Mesenchymal stem cell (in vitro differentiated cells and primary cell): ENCODE measurements at places on chromosomes 4 and X.
A peak's percentile ranks its signal among the peaks of the same experiment; 100 is the strongest.

- peak; percentile 16 for DNase-seq
Observed at GRCh38 chrX:109635146-109635545, 10.2 kb upstream of the KCNE5 start.

DNA sequence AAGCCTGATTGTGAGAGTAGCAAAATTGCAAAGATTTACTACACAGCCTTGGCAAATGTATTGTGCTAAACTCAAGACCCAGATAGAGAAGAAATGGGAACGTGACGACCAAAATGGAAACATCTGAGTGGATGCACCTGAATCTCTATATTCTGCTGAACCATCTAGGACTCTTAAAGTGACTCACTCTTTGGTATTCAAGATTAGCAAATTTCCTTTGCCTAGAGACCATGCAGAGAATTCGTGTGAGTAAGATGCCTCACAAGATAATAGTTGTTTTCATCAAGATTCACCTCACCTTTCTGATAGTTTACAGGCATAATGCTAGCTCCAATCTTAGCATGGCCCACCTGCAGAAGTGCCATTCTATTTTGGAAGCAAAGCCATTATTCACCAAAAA is 14.4 kb upstream of the ATOH1 start:
- no peak for DNase-seq

- DNase-seq, result peak; percentile 49
Observed at GRCh38 chr4:155795991-155796390, 37.2 kb downstream of the GUCY1B1 start.

- peak; percentile 3 for DNase-seq
Observed at GRCh38 chr4:27088491-27088890, 227.8 kb downstream of the STIM2 start.

GRCh38 chr4:15153662-15154061 is 151.4 kb downstream of the CPEB2 start:
- no peak for DNase-seq

- no peak for DNase-seq
Observed at GRCh38 chrX:118114971-118115370, 1.6 kb downstream of the KLHL13 start.

- DNase-seq, result no peak
Observed at GRCh38 chr4:143403553-143403820, 66.8 kb downstream of the GAB1 start.

DNA sequence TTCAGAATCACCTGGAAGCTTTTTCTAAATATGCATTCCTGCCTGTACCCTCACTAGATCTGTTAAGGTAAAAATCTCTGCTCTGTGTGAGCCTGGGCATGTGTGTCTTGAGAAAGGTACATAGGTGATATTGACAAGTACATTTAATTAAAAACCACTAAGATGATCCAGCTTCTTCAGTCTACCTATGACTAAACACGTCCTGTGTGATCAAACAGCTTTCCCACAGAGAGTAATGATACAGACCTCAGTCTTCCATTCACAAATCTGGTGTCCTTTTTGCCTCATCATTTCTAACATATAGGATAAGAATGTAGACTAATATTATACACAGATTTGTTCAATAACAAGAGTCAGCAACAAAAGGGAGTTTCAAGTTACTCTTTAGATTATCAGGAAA is 42.6 kb downstream of the GALNT7 start:
- no peak for DNase-seq

GRCh38 chr4:118338981-118339765 is 13.6 kb downstream of the PRSS12 start:
- DNase-seq, result no peak
